ENCODE measurements at places on chromosomes 2 and 18.

DNA sequence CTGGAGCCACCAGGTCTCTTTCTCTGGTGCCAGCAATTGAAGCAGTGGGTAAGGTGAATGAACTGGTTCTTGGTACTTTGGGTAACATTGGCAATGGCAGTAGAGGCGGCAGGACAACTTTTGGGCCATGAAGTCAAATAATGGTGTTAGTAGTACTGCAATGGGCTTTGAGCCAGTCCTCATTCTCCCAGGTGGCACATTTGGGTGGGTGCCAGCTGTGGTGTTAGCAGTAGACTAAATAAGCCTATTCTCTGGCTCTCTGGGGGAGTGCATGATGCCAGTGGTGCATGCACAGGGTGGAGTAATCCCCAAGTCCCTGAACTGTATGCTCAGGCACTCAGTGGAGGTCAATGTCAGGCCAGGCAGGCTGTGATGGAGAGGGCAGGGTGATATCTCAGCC is 120.2 kb upstream of the LRRTM4 start:
- no peak for DNase-seq

GRCh38 chr2:99571533-99571932 is 81.7 kb upstream of the REV1 start:
- peak; percentile 78 for DNase-seq

DNA sequence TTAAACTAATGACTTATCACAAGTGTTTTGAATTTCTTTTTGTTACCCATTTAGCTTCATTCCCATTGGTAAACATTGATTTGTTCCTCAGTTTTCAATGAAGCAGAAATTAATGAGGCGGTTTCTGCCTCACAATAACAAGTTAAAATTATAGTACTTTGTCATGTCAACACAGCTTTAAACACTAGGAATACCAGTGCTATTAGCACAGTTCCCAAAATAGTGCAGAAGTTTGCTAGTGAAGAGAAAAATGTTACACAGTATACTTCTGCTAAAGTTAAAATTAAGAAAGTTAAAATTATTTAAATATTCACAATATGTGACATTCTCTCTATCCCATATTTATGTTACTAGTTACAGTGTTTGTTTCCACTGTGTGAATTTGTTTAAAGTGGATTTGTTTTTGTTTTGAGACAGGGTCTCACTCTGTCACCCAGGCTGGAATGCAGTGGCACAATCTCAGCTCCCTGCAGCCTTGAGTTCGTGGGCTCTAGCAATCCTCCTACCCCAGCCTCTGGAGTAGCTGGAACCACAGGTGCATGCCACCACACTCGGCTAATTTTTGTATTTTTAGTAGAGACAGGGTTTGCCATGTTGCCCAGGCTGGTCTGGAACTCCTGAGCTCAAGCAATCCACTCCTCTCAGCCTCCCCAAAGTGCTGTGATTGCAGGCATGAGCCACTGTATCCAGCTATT is 3.8 kb upstream of the CHN1 start:
- no peak for DNase-seq

DNA sequence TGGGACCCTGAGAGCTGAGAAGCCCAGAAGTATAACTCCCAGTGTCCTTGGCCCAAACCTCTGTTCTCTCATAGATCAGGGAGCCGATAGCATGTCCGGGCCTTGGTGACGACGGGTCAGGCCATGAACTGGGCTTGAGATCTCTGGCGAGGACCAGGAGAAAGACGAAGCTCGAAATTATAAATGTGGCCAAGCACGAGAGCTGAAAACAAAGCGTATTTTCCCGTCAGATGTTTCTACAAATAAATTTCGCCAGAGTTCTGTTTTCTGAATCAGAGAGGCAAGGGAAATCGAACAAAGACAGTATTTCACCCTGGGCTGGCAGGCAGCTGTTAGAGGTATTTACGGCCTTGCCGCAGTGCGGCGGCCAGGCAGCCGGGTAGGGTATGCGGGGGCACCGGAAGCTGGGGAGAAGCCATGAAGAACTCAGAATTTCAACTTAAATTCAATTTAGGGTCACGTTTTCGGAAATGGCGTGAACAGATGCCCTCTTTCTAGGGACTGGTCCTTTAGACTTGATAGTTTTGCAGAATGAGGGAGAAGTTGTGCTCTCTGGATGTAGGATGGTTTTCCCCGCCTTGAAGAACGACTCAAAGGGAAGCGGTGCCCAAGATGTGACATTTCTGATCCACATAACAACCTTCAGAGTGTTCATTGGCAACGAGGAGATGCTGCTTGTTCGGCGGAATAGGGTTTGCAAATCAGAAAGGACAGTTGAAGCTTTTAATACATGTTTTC is 9.6 kb downstream of the HOXD8 start:
- DNase-seq = no peak

DNA sequence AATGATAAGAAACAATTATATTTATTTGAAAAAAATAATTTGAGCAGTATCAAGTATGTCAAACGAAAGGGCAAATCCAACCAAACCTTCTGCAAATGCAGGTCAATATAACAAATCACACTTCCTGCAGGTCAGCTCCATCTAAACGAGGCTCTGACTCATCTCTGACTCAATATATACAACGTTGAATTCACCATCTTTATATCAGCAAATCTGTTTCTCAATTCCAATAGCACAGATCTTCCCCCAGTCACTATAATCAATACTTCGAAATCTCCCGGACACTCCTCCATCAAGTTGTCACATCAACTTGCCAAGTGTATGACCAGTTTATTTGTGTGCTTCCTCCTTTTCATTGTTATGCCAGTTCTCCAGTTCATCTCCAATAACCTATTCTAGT is 388.9 kb downstream of the ZEB2 start:
- DNase-seq = no peak

DNA sequence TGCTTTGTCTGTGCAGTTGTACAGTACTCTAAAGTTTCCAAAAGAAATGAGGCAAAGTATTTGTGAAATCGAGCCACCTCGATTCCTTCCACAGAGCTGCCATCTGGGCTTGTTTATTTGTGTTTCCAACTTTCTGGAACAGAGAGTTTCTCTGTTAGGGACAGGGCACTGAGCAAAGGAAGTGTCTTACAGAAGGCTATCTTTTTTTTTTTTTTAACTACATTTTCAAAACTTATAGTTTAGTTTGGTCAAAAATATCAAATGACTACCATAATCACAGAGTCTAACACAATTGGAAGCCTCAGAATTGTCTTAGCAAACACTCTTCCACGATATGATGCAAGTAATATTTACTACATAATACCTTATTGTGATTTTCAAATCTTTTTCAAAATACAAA is 796 bp downstream of the RFTN2 start:
- DNase-seq = no peak

DNA sequence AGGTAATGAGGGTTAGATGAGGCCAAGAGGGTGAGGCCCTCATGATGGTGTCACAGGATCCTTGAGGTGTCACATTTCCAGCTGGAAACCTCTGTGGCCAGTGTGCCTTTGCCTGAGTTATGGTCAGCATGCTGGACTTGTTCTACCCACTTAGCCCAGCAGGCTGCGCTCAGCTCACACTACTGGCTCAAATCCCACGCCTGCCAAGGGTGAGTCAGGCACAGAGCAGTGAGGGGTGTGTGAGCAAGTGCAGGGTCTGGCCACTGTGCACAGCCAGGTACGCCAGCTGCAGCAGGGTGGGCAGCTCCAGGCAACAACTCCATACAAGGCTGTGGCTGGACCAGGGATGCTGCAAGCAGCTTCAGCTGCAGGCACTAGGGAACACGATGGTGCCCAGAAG is 616.6 kb upstream of the FSHR start:
- peak; percentile 8 for DNase-seq

DNA sequence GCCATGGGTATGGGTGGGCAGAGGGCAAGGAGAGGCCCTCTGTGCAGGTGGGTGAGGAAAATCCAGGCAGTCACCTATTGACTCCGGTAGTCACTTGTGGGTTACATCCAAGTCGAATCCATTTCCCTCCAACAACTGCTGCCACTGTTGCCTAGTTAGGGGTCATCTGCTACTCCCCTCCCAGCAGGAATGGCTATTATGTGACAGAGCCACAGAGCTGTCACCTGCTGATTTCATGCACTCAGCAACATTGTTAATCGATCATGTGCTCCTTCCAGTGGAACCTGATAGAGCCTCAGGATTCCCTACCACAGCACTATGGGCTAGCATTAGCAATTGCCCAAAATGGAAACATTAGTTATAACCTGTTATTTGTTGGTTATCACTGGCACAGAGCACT is 31.4 kb downstream of the POLR1A start:
- no peak for DNase-seq

- DNase-seq = no peak
These were observed 458.7 kb downstream of the RNF144A start for GRCh38 chr2:7375901-7376300.

DNA sequence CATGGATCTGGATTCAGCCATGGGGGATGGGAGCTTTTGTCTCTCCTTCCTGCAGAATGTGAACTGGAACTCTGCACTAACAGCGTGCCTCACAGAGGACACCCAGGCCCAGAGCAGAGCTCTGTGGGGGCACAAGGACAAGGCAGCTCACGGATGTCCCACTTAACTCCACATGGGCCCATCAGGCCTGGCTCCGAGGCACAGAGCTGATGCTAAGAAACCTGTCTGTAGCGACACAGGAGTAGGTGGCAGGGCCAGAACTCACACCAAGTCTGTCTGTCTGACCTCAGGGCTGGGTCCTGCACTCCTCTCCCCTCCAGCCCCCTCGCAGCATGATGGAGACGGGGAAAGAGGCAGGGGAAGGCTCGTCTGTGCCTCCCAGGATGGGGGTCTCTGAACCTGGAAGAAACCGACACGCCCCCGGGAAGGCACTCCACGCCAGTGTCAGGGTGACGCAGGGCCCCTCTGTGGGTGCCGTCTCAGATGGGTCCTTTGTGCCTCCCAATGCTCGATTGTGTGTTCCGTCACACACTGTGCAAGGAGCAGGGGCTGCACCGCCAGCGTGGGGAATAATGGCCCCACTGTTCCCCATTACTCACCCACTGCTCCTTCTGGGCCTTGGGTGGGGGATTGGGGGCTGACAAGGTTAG is 36.6 kb downstream of the FAM178B start:
- no peak for DNase-seq

GRCh38 chr18:29664278-29665036 is 1378.1 kb downstream of the DSC3 start:
- no peak for DNase-seq

DNA sequence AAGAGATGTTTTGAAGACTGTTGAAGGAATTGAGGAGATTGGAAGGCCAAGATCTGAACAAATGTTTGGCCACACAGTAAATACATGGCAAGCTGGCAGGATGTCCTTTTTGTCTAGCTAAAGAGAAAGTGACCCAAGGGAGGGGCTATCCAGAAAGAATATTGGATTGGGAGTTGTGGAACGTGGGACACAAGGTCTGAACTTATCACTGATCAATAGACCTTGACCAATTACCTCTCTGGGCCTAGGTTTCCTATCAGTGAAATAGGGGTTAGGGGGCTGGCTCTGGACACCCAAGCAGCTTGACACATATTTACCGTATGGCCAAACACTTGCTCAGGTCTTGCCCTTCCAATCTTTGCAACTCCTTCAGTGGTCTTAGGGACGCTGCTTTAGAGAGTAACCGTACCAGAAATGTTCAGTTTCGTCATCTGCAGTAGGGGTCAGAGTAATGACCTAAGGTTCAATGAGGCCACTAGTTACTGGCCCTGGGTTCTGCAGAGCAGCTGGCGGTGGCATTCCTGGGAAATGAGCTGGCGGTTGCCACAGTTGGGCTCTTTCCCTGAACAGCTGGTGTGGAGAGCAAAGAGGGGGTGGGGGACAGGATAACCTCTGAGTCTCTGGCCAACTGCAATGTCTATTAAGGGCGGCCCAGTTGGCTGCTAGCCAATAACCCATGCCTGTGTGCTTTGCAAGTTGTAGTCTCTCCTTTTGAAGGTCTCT is 70.1 kb upstream of the STPG4 start:
- peak; percentile 51 for DNase-seq

DNA sequence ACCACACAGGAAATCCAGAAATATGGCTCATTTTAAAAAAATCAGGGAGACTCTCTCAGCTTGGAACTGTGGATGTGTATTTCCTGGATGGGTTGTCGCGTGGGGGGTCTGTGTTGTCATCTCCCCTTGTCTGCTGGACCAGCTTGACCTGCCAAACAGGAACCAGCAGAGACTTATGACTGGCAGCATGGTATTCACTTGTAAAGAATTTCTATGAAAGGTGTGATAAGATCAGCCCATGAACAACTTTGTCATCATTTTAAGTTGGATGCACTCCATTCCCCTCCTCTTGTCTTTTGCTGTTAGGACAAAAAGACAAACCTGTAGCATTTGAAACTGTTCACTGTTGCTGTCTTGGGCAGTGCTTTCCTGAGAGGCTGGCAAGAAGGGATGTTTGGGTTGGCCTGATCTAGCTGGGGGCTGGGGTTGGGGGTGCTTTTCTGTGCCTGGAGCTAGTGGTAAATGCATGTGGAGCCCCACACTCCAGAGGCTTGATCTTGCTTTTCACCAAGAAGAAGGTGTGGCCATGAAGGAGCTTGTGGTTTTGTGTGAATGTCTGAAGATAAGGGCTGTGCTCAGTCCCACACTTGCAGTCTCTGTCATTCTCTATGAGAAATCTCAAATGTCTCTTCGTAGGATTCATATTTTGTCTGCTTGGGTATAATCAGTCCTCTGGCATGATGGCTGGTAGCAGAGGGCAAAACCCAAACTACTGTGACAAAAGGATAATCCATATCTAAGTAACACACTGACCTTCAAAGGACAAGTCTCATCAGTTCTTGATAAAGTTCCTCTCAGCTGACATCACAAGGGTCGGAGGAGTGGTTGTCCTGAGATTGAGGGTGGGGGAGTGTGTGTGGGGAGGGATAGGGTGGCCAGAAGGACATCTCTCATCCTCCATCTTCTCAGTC is 39.0 kb downstream of the RALB start:
- DNase-seq = no peak

GRCh38 chr2:102310964-102311640 is at the start of gene IL1RL1:
Gene IL1RL1 (plus strand): TSS chr2:102311563. CDS start chr2:102338265, 26,702 bp downstream.
- DNase-seq = no peak

DNA sequence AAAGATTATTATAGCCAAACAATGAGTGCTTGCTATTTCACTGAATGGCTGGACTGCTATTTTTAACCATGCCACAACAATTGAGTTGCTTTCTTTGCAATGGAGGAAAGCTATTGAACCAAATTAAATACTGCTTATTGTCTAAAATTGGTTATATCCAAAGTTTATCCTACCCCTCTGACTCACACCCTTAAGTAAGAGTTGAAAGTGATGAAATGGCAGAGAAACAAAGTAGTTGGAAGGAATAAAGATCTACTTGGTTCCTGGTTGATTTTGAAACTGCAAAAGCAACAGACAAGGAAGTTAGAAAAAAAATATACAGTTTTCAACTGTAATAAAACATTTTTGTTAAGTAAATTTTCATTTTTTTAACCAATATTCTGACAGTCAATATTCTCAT is 47.5 kb downstream of the EML4 start:
- no peak for DNase-seq

DNA sequence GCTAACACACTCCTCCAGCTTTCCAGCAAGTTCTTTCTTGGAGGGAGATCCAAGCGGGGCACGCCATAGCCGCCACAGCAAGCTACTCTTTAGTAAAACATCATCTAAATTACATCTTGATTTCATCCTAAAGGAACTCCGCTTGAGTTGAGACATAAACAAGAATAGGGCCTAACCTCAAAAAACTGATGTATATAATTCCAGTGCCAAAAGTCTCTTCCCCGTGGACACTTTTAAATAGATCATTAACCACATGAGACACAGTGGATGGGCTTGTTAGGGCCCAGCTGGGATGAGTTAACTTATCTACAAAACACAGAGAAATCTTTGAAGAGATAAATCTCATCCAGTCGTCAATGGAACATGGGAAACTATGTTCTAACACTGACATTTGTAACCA is 20.8 kb upstream of the MLPH start:
- DNase-seq = no peak
